ENCODE measurements at places on chromosomes 6 and 20.
A peak's percentile ranks its signal among the peaks of the same experiment; 100 is the strongest.

DNA sequence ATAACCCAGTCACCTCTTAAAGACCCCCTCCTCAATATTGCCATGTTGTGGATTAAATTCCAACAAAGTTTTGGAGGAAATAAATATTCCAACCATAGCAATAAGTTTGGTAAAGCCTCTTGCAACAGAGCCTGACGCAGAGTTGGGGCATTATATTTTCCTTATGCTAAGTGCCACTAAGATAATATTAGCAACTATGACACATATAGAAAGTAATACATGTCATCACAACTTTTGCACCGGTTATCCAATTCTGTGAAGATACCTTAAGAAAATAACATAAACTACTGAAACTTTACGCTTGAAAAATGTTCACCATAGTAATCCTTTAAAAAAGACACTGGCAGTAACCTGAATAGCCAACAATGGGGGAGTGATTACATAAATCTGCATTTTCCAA lies 52.2 kb upstream of the TRERF1 start:
- no peak for DNase-seq

GRCh38 chr20:16639027-16639941 lies 66.0 kb upstream of the KIF16B start:
- DNase-seq: no peak

DNA sequence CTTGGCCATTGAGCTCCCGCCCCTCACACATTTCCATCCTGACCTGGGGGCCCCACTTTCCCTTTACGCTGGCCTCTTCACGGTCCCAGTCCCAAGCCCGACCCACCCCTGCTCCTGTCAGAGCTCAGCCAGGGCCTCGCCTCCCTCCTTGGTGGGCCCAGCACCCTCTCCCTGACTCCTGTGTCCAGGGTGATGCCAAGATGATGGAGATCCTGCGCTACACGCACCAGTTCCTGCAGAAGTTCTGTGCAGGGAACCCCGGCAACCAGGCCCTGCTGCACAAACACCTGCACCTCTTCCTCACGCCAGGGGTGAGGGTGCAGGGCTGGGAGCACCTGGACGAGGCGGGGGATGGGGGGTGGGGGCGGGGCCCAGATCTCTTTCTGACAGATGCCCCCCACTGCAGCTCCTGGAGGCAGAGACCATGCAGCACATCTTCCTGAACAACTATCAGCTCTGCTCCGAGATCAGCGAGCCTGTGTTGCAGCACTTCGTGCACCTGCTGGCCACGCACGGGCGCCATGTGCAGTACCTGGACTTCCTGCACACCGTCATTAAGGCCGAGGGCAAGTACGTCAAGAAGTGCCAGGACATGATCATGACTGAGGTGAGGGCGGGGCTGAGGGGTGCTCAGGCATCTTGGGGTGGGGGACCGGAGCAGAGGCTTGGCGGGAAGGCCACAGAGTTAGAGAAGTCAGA lies 33.1 kb downstream of the UQCC2 start:
- no peak for DNase-seq

- no peak for DNase-seq
Measured at GRCh38 chr6:154705471-154706113, 27.6 kb upstream of the SCAF8 start.

GRCh38 chr6:148824960-148825359 lies 78.1 kb downstream of the UST start:
- DNase-seq: no peak

GRCh38 chr6:85347812-85348211 lies 102.1 kb upstream of the NT5E start:
- DNase-seq: no peak

GRCh38 chr6:109966299-109966698 lies 11.8 kb upstream of the GPR6 start:
- no peak for DNase-seq

DNA sequence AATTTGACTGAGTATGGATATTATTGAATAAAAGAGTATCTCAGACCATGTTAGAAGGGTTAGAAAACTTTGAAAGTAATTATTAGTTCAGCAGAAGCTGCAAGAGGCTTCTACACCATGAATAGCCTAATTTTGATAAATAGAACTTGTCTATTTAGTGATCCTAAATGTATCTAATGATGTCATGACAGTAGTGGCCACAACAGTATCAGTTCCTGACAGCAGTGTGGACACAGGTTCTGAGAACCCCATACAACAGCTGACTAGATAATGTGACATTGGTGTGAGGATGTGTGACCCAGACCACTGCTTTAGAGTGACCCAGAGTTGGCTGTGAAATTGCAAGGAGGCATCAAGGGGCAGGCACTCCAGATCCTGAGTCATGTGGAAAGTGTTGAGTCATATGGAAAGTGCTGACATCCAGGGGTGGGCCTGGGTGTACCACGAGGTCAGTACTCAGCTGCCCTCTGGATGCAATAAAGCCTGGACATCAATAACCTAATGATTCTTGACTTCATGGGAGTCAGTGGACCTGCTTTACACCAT lies 754.7 kb downstream of the DHX35 start:
- no peak for DNase-seq

GRCh38 chr6:135014353-135014832 lies 40.2 kb downstream of the HBS1L start:
- no peak for DNase-seq

GRCh38 chr20:1389703-1390580 lies 2.9 kb downstream of the FKBP1A start:
- DNase-seq: no peak

- DNase-seq: no peak
Measured at GRCh38 chr6:157759028-157759427, 64.0 kb upstream of the SNX9 start.

- no peak for DNase-seq
Measured at GRCh38 chr6:38131527-38131965, 312.0 kb downstream of the ZFAND3 start.

DNA sequence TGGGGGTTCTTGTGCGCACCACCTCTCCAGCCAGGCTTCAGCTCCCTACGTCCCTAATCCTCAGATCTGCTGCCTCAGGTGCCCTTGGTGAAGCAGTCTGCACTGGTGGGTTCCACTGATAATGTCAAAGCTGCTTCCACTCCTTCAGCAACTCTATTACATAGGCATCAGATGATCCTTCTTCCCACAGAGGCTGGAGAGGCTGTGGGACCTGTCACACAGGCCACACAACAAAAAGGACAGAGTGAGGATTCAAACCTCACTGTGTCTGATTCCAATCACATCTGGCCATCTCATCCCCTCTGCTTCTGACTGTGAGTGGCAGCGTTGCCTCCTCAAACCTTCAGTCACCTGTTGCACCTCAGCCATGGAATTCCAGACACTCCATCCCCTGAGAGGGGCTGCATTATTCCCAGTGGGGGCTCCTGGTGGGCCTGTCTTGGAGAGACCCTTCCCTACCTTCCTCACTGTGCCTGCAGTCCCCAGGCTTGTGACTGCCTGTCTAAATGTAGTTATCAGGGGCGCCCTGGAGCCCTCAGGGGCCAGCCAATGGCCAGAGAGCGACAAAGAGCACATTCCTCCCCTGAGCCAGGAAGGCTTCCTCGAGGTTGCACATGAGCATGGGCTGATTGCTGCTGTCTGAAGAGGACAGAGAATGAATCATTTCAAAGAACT lies 211.4 kb upstream of the ECI2 start:
- DNase-seq: no peak

DNA sequence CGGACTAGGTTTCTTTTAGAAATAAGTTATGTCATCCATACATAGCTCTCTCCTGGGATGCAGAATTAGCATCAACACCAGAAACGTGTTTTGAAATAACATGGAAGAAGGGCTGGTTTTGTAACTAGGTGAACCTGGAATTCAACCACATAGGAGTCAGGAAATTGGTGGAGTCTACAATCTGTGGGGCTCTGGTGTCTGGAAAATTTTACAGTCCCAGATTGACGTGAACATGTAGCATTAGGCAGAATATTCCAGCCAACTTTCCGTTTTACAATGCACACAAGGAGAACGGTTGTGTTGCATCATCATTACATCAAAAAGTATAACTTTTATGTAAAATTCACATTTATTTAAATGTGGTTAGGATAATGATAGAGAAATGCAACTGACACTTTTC lies 1.9 kb downstream of the KCNQ5 start:
- DNase-seq: no peak

GRCh38 chr6:73308712-73309534 lies 45.2 kb downstream of the DPPA5 start:
- no peak for DNase-seq

- no peak for DNase-seq
Measured at GRCh38 chr20:40191573-40191972, 497.5 kb downstream of the MAFB start.

- DNase-seq: peak; percentile 37
Measured at GRCh38 chr6:144931172-144932035, 646.3 kb downstream of the UTRN start.

DNA sequence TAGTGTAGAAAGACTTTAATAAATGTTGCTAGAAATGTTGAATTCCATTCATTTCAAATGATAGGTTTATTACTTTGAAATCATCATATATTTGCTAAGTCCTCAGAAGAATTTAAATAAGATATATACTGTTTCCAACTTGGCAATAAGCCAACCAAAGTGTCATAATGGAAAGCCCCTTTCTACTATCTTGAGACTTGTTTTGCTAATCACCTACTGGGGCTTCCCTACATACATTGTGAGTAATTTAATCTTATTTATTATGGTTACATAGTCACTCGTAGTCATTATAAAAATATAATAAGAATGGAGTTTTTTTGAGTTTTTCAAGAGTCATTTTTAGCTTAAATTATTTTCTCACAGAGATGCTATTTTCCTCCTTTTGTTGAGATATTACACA lies 20.7 kb downstream of the COL19A1 start:
- DNase-seq: no peak

DNA sequence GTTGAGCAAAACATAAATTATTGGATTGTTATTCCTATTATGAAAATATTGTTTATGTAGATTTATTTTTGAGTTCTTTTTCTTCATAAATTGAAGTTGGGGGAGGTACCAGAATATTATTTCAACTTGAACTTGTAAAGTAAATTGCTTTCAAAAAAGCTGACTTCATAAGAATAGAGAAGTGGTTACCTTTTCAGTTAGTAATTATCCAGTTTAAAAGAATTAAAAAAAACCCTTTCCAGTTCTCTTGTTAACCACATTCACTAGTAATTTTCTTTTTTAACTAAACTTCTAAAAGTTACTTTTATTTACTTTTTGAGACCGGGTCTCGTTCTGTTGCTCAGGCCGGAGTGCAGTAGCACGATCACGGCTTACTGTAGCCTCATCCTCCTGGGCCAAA lies 124.3 kb downstream of the CDKAL1 start:
- DNase-seq: no peak

- DNase-seq: no peak
Measured at GRCh38 chr6:37994223-37994622, 174.7 kb downstream of the ZFAND3 start.

GRCh38 chr6:42171813-42172581 lies 1.2 kb upstream of the GUCA1A start:
- DNase-seq: no peak

GRCh38 chr6:142844065-142844755 lies 100.8 kb downstream of the HIVEP2 start:
- no peak for DNase-seq

DNA sequence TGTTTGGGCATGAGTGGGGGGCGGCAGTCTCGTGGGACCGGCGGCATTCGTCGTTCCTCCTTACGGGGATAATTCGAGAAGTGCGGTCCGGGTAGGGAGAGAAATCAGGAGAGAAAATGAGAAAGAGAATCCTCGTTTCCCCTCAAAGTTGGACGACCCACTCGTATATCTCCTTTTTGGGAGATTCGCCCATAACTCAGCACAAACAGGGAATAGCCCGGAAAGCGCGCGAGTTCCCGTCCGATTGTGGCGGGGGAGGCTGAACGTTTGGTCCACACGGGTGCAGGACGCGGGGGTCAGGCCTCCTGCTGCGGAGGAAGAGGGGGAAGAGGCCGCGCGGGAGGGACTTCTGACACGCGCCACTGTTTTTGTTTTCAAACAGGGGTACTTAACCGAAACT lies 42.4 kb downstream of the POPDC3 start:
- no peak for DNase-seq

GRCh38 chr6:91534614-91535013 lies 947.7 kb upstream of the MAP3K7 start:
- DNase-seq: no peak

- no peak for DNase-seq
Measured at GRCh38 chr6:7975764-7976146, 65.2 kb upstream of the TXNDC5 start.
